WTC11 (cell line): ENCODE measurements at places on chromosomes 3 and 15. TPM values are rescaled to one million over a fixed set of nuclear protein-coding genes. Genes with fewer than 3 reads are reported as not detected.

GNB4 gene
- 33.8 to 38.2 TPM (median 36.7 TPM) in 3 replicates for total RNA-seq

- no peaks in the 10 kb centered on the region for H3K36me3 ChIP-seq
- H3K4me1 ChIP-seq: peaks cover 29% of the 10 kb centered on the region
- no peak overlapping the region for H3K27ac ChIP-seq
- DNase-seq: no peak
Observed at GRCh38 chr15:34584996-34585395, 1.5 kb upstream of the GOLGA8B start.

DNA sequence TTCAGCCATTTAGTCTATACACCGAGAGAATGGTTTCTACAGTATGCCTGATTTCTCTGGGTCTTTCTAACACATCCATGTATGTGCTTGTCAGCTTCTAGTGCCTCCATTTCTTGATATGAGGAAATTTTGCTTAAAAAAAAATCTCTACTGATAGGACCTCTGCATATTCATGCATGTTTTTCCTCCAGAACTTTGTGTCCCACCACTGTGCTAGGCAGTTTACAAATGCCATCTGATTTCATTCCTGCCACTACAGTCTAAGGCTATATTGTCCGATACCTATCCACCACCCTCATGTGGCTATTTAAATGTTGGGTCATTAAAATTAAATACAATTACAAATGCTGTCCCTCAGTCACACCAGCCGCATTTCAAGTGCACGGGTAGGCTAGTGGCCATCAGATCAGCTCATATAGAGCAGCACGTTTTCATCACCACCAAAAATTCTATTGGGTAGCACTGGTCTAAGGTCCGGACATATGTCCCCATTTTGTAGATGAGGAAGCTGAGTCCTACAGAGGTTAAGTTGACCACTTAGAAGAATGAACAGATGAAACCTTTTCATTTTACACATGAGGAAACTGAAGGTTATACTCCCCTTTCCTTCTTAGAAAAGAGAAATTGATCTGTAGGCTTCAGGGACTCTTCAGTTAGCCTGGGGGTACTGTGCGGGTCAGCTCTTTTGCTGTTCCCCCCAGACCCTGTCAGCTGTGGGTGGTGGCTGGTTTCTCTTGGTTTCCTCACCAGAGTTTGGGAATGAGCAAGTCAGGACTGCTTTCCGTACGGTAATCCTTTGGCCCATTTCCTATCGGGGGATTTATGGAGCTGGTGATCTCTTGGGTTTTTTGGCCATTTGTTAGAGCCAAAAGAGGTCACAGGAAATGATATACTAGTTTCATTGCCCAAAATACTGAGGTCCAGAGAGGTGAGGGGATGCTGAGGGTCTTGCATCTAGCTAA, 56.5 kb downstream of the SMAD3 start:
- no peaks in the 10 kb centered on the region for H3K27me3 ChIP-seq
- no peak overlapping the region for H3K4me3 ChIP-seq
- no peak overlapping the region for H3K27ac ChIP-seq
- no peaks in the 10 kb centered on the region for H3K36me3 ChIP-seq
- DNase-seq: no peak

DNA sequence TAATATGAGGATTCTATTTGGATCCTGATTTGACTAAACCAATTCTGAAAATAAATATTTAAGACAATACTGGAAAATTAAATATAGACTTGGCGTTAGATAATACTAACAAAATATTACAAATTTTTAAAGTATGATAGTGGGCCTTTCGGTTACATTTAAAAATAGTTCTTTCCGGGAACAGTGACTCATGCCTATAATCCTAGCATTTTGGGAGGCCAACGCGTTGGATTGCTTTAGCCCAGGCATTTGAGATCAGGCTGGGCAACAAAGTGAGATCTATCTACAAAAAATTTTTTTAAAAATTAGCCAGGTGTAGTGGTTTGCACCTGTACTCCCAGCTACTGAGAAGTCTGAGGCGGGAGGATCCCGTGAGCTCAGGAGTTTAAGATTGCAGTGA, 30.3 kb upstream of the GADL1 start:
- no peak for DNase-seq
- no peak overlapping the region for H3K4me3 ChIP-seq
- no peaks in the 10 kb centered on the region for H3K36me3 ChIP-seq
- H3K27me3 ChIP-seq: no peaks in the 10 kb centered on the region
- no peaks in the 10 kb centered on the region for H3K4me1 ChIP-seq
- H3K27ac ChIP-seq: no peak overlapping the region
